Stimulated activated naive CD8-positive, alpha-beta T cell treated with anti-CD3 and anti-CD28 coated beads, Interleukin-15, amount 100 ng/mL, for 72 hours (primary cell): ENCODE measurements at places on chromosomes 4 and X.

DNA sequence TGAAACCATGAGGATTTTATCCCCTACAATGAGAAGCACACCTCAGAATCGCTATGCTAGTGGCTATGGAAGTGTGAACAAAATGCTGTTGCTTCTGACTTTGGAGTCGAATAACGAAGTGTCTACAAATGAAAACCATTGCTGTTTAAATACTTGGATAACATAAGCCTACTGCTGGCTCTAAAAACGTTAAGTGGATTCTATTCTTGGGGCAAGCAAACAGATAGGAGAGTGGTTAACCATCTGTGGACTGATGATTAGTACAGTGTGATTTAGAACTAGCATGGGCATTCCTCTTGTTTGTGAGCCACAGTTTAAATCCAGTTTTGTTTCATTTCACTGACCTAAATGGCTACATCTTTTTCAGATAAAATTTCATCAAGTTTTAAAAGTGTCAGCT lies 109.7 kb upstream of the PNPLA4 start:
- DNase-seq = no peak

DNA sequence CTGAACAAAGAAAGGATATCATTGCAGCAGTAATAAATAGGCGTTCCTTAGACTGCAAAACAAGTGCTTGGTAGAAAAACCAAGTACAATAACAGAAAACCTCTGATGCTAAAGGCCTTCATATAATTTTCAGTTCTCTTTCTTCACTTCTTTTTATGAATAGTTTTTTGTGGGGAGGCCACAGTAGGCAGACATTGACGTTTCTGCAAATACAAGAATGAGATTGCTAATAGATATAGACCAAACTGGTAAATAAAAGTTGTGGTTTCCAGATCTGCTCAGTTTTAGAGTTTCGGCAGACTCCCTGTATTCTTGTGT lies 57.0 kb upstream of the RAP1GDS1 start:
- no peak for DNase-seq

DNA sequence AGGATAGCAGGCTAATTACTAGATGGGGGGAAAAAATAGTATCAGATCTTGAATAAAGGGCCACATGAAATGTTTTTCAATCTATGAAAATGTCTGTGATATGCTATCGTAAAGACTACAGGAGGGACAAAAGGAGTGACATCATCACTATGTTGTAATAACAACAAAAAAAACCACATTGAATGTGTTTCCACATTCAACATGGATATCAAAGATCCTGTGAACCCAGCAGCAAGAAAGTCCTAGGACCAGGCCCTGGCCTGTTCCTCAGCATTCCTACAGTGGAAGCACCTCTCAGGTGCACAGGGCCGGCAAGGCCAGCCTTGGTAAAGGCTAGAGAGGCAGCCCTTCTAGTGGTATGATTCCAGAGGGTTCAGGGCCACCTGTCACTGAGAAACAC lies 118.3 kb downstream of the RELL1 start:
- DNase-seq = no peak

GRCh38 chrX:31962256-31962655 lies 890.4 kb upstream of the FTHL17 start:
- DNase-seq = no peak

GRCh38 chrX:11374570-11374969 lies 81.4 kb downstream of the AMELX start:
- no peak for DNase-seq
